ENCODE measurements at places on chromosomes 13 and 19.

- no peak for DNase-seq
Observed at GRCh38 chr13:31898378-31899071, 133.0 kb upstream of the FRY start.

GRCh38 chr19:6187374-6187773 is 51.9 kb downstream of the ACSBG2 start:
- DNase-seq: no peak

DNA sequence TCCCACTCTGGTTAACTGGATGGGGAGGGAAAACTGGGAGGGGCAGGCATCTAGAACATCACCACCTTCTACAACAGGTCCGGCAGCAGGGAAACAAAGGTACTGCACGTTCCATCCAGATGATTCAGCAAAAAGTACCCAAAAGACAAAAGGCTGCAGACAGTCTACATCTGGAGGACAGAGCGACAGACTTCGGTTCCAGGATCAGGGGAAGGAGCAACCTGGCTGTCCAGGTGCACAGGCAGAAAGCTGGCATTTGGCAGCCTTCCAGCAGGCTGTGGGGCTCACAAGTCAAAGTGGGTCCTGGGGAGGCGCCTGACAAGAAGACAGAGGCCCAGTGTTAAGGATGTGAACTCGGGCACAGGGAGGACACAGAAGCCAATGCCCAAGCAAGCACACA is 202.9 kb downstream of the SUCLA2 start:
- DNase-seq: no peak

GRCh38 chr13:109785141-109785891 is 1.1 kb downstream of the IRS2 start:
- DNase-seq: no peak

GRCh38 chr13:22812793-22813192 is 368.0 kb upstream of the SGCG start:
- DNase-seq: no peak

- DNase-seq: no peak
Observed at GRCh38 chr19:4754248-4754647, 30.6 kb upstream of the DPP9 start.

- DNase-seq: no peak
Observed at GRCh38 chr19:5985098-5985783, 7.3 kb upstream of the RANBP3 start.

DNA sequence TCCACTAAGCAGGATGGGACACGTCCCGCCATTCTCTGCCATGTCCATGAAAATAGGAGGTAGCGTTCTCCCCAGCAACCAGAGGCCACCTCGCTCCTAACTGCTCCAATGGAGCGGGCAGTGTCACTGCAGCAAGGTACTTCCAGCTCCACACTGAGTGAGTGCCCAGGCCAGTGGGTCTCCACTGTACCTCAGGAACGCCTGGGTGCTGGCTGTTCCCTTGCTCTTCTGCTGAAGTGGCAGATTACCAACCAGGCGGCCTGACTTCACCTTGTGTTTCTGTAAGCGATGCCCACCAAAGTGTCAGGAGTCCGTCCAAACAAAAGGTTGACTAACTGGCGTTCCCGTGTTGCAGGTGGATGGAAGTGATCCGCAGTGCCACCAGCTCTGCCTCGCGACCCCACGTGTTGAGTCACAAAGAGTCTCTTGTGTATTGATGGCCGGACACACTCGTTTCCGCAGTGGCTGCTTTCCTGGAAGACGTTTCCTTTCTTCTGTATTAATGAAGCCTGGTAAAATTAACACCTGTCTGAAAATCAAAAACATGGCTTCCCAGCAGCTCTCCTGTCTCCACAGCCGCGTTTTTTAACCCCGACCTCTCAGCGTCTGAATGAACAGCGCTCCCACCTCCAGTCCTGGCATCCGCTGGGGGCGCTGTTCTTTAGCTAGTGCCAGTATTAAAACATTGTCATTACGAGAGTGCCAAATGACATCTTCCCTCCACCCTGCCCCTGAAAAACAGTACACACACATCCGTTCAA is 128.8 kb downstream of the STK24 start:
- no peak for DNase-seq

- DNase-seq: no peak
Observed at GRCh38 chr13:35891507-35892441, 239.4 kb downstream of the DCLK1 start.

DNA sequence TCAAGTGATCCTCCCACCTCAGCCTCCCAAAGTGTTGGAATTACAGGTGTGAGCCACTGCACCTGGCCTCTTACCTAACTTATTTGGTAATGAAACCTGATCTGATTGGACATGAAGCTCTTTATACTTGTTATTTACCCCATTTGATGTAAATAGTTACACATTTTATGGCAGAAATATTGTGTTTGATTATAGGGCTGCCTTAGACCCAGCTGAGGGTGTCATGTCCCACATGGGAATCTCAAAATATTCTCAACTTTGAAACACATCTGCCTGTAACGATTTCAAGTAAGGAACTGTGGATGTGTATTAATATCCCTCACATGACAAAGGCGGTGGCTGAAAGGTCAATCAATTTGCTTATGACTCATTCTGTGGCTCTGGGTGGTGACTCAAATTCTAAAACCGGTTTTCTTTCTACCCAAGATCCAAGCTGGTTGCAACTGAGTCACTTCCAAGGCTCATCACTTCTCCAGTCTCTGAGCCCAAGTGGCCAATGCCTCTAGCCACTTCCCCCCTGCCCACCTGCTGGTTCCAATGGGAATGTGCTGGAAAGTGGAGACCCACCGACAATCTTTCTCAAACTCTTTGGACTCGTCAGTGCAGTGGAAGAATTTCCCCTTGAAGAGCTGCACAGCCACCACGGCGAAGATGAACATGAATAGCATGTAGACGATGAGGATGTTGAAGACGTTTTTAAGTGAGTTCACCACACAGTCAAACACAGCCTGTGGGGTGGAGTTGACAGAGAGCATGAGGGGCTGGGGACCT is 110.9 kb downstream of the IER2 start:
- no peak for DNase-seq

DNA sequence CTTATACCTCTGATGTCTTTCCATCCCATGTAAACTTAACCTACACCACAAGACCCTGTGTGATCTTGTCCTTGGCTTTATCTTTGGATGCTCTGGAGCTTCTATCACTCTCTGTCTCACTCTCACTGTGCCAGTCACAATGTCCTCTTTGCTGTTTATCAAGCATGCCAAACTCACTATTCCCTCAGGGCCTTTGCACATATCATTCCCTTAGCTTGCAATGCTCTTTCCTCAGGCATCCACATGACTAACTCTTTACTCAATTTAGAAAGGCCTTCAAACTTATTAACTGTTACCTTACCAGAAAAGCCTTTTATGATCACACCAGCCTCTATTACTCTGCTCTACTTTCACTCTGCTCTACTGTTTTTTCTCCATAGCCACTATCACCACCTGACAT is 354.1 kb downstream of the RFC3 start:
- no peak for DNase-seq

GRCh38 chr19:18453269-18454024 is 15.5 kb upstream of the ISYNA1 start:
- no peak for DNase-seq
